Spinal cord (tissue), 10 donors: ENCODE measurements at places on chromosomes 2 and 18. TPM values are rescaled to one million over a fixed set of nuclear protein-coding genes. Genes with fewer than 3 reads are reported as not detected.

DNA sequence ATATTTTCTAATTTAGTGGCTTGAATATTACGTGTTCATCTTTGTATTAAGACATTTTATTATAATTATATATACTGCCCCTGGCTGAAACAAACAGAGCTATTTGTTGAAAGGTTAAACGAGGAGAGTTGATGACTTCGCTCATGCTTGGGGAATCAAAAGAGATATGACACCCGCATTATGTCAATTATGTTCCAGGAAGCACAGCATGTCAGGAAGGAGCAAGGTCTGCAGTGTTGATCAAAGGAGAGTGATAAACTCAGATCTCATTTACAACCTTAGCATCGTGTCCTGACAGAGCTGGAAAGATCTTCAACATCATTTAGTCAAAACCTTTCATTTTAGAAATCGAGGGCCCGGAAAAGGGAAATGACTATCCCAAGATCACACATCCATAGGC, 510.1 kb downstream of the TDRD15 start:
- DNase-seq = no peak

Gene KCNIP3
- total RNA-seq = 10.6 TPM

GRCh38 chr2:234493796-234494195, 3.1 kb downstream of the ARL4C start:
- DNase-seq = peak; percentile 68

GRCh38 chr2:180952082-180952481, 28.3 kb upstream of the UBE2E3 start:
- no peak for DNase-seq

Gene VWC2L
- 17.1 TPM for total RNA-seq

GRCh38 chr2:192010073-192010472, 163.2 kb upstream of the CAVIN2 start:
- DNase-seq = no peak

DNA sequence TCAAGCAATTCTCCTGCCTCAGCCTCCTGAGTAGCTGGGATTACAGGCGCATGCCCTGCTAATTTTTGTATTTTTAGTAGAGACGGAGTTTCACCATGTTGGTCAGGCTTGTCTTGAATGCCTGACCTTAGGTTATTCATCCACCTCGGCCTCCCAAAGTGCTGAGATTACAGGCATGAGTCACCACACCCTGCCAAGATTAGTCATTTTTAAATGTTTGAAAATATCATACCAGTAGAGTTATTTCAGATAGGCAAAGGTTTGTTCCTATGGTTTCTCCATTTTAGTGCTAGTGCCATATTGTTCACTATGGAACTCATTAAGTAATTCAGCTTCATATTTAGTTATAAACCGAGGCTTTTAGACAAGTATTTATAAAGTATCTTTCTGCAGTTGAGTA, 52.3 kb downstream of the HIBCH start:
- no peak for DNase-seq

- no peak for DNase-seq
Observed at GRCh38 chr2:9256570-9257043, 50.0 kb downstream of the ASAP2 start.

DNA sequence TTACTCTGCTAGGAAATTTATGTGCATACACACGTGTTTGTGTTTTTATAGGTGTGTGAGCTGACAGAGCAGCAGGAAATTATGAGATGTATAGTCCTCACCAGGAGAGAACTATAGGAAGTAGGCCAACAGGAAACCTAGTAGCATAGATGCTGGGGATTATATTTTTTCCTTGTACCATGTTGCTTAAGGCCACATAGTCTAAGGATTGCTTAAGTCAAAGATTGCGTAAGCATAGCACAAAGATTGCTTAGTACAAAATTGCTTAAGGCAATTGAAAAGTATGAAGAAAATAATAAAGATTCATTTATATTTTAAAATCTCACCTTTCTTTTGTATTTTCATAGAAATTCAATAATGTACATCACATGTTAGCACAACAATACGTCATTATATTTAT, 18.7 kb upstream of the CCDC102B start:
- no peak for DNase-seq

- no peak for DNase-seq
Observed at GRCh38 chr18:80033181-80034067, 810 bp upstream of the RBFA start.

Gene ACVR1C
- total RNA-seq = 1.9 TPM

- no peak for DNase-seq
Observed at GRCh38 chr18:3456686-3457069, 6.7 kb downstream of the TGIF1 start.

DNA sequence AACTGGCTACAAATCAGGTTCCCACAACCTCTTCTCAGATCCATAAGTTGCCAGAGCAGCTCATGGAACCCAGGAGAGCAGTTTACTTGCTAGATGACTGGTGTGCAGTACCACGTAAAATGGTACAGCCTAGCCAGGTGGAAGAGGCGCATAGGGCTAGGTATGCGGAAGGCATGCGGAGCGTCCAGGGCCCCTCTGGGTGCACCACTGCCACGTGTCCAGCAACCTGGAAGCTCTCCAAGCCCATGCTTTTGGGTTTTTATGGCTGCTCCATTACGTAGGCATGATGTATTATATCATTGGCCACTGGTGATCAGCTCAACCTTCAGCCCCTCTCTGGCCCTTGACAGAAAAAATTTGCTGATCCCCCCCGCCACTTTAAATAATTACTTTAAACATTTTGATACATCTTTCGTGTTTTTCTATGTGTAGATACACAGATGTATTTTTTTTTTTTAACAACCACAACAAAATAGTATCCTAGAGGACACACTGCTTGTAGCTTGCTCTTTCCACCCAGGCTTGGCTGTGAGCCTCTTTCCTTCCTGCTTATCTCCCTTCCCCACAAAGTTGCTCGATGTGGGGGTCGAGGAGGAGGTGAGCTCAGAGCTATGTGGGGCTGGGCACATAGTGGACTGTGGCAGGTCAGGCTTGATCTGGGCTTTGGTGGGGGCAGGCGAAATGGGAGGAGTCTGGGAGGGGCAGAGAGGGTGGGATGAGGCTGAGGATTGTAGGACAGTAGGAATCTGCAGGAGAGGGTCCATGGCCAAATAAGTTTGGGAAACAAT, 65.4 kb upstream of the MCFD2 start:
- no peak for DNase-seq

- no peak for DNase-seq
Observed at GRCh38 chr2:234272069-234272850, 221.8 kb downstream of the SPP2 start.

Gene ADD2
- total RNA-seq = 122 TPM
